ENCODE measurements at places on chromosomes 5 and 9.

DNA sequence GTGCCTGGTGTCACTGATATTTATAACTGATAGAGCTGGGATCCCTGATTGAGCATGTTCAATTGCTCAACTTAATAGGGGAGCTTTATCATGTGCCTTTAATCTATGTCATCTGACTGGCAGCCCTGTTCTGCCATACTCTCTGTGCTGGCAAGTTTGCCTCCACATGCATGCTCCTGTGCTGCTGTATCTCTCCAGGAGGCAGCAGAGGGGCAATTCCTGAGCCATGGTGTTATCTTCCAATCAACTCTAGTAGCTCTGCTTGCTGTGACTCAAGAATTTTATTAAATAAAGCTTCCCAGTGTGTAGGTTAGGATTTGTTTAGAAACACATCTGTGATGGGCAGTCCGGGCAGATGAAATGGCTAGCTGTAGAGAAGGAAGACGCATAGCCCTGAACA is 642.0 kb downstream of the KIF4B start:
- no peak for DNase-seq

- no peak for DNase-seq
Measured at GRCh38 chr5:33810491-33811120, 81.2 kb downstream of the ADAMTS12 start.

- DNase-seq, result peak; percentile 30
Measured at GRCh38 chr9:69877852-69878514, 57.4 kb downstream of the CFAP95 start.

GRCh38 chr9:96029722-96030530 is 154.4 kb downstream of the ERCC6L2 start:
- peak; percentile 48 for DNase-seq

DNA sequence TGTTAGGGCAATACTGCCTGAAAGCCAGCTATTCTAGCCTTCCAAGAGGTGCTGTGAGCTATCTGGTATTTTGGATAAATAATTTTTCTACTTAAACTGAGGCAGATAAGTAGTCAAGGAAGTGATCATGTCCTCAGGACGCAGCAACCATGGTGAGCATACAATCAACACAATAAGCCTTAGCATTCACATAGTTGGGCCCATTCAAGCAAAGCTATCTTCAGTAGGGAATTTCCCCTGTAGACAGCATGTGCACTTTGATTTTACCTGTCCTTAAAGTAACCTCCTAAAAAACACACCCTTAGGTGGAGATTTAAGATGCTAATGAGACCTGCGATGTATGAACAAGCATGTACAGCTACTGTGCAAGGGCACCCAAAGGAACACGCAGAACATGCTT is 76.2 kb upstream of the HCN1 start:
- no peak for DNase-seq

GRCh38 chr9:98192503-98193335 is at the start of gene CORO2A:
CORO2A (minus strand) TSS chr9:98192637; CDS start chr9:98157660, 34,977 bp downstream.
- peak; percentile 91 for DNase-seq

- no peak for DNase-seq
Measured at GRCh38 chr5:377326-377981, 55.9 kb downstream of the AHRR start.

DNA sequence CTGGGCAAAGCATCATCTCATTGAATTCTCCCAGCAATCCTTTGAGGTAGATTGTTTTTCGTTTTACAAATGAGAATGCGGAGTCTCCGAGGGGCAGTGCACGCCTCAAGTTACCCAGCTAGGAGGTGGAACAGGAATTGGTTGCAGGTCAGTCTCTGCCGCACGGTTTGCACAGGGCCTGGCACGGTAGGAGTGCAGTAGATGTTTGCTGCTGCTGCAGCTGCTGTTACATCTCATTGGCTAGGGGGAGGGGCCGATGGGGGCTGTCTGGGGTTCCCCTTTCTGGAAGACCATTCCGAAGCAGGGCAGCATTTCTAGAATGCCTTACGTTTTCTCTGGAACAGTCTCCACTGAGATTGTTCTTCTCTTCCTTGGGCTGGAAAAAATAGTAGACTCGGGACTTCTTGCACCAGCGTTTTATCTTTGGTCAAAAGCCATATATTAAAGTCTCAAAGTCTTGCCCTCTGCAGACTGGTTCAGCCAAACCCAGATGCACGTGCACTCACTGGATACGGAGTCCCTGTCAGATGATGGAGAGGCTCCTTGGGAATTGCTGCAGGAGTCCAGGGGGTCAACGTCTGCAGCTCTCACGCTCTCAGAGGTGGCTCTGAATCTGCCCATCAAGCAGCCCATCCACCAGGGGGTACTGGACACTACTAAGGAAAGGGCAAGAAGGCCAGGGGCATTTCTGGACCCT is 1.2 kb downstream of the USP20 start:
- DNase-seq, result no peak

- DNase-seq, result no peak
Measured at GRCh38 chr9:113990570-113990907, 87.6 kb downstream of the AMBP start.

- no peak for DNase-seq
Measured at GRCh38 chr5:39947657-39948056, 522.9 kb upstream of the DAB2 start.

- DNase-seq, result no peak
Measured at GRCh38 chr9:18920141-18921084, 112.6 kb downstream of the SAXO1 start.

- DNase-seq, result no peak
Measured at GRCh38 chr5:2996248-2996647, 244.8 kb upstream of the IRX2 start.

- DNase-seq, result no peak
Measured at GRCh38 chr9:124210697-124211096, 47.1 kb upstream of the NEK6 start.

All from HuH-7 (cell line).